Iris pigment epithelial cell (primary cell): ENCODE measurements at places on chromosomes 5 and 9.

- DNase-seq: no peak
Measured at GRCh38 chr9:36866840-36867239, 167.2 kb downstream of the PAX5 start.

DNA sequence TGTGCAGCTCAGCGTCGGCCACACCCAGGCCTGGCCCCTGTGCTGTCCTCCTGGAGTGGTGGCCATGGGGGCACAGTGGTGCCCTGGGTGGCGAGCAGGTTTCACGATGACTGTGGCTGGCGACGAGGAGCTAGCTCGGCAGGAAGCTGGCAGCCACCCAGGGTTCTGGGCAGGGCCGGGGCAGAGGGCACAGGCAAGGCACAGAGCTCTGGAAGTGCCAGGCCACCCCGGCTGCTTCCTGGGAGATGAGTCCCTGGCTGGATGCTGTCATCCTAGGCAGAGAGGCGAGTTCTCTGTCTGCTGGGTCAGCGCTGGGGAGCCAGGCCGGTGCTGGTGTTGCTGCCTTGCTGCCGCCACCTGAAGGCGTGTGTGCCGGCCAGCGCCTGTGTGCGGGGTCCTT, 51.7 kb downstream of the RXRA start:
- DNase-seq: no peak

GRCh38 chr5:139293202-139293506, 386 bp upstream of the MATR3 start:
- no peak for DNase-seq

DNA sequence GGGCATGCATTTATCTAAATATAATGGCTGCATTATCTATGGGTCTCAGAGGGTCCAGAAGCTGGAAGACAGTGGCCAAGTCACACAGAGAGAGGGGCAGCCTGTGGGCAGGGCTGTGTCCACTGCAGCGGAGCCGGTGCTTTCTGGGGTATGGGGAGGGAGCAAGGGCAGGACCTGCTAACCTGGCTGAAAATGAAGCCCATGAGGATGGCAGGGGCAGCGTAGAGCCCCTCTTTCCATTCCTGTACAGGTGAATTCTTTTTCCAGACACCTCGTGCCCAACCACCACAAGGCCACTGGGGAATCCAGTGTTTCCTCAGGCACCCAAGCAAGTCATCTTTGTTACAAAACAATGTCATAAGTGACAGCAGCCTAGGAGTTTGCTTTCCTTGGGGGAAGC, 305.9 kb upstream of the IRX4 start:
- no peak for DNase-seq

GRCh38 chr9:69261636-69262035, 63.4 kb upstream of the ENTREP1 start:
- no peak for DNase-seq

- DNase-seq: peak; percentile 63
Measured at GRCh38 chr9:95067897-95068296, 249.6 kb downstream of the FANCC start.

DNA sequence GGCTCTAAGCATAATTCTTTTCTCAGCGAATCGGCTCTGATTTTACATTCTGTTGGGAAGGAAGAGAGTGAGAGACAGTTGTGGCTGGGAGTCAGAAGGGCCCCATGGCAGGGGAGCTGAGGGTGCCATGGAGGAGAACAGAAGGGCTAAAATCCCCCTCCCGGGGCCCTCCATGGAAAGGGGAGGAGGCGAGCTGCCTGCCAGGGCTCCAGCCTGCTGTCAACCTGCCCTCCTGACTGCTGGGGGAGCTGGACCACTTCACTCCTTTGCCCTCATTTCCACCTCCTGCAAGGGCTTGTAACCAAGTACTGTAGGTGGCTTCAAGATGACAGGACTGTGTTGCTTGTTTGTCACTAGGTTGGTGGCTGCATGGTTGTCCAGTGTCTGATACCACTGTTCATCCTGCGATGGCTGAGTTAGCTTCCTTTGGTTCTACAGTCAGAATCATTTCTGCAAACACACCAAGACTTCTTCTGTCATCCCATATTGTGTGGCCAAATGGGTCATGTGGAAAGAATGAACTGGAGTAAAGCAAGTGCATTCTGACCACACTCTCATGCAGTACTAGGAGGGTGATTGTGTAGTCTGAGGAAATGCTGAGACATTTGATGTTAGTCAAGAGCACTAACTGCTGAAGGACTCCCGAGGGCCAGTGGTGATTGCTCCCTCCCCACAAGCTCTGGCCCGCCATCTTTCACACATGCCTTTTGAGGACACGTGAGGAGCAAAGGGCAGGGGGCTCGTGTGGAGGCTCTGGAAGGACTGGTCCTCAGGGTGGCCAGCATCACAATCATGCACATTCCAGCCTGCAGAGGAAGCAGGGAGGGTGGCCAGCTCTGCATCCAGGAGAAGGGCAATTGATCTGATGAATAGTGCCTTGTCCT, 307.2 kb downstream of the GADD45G start:
- DNase-seq: no peak

DNA sequence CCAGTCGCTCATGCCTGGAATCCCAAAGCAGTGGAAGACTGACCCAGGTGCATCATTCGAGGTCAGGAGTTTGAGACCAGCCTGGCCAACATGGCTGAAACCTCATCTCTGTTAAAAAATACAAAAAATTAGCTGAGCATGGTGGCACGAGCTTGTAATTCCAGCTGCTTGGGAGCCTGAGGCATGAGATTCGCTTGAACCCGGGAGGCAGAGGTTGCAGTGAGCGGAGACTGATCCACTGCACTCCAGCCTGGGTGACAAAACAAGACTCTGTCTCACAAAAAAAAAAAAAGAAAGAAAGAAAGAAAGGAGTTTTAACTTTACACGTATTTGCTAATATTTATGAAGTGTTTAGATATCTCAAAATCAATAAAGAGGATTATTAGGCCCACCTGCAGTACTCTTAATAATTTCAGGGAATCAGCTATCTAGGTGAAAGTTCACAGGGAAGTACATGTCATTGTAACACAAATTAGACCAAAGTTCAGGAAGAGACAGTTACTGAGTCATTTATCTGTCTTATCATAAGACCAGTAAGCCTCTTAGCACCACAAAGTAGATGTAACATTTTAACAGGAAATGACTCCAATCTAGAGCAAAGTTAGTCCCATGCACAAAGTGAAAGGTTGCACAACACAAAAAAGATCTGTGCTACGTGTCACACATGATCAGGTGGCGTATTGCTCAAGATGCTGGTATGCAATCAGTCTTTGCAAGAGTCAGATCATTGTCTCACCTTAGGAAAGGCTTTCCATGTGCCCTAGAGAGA, 34.1 kb upstream of the PLIN2 start:
- DNase-seq: peak; percentile 99

DNA sequence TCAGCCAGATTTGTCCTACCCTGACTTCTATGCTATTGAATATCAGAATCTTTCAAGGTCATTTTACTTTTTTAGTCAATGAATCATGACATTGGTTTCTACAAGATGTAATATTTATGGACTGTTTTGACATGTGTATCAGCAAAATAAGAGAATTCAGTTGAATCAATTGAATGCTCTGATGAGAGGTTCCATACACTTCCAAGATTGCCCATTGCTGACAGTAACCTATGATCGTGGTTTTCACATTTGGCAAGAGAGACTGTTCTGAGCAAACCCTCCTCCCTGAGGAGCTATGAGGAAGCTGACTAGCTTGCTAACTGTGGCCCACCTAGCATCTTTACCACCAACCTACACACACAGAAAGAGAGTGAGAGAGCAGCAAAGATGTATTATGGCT, 56.7 kb upstream of the FST start:
- DNase-seq: no peak

DNA sequence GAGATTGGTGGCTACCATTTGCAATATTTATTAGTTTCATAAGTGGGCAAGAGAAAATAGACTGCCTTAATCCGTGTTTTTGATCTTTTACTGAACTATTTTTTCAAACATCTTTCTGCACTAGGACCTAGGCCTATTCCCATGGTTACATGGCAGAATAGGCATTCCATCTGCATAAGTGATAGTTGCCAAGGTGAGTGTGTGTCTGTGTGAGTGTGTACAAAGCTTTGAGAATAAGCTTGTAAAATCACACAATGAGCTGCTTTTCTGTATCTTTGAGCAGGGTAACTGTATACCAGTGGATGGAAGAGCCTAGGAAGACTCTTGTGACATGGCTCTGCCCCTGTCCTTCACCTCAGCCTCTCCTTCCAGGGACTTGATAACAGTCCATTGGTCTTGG, 92.7 kb downstream of the SGCD start:
- DNase-seq: no peak

DNA sequence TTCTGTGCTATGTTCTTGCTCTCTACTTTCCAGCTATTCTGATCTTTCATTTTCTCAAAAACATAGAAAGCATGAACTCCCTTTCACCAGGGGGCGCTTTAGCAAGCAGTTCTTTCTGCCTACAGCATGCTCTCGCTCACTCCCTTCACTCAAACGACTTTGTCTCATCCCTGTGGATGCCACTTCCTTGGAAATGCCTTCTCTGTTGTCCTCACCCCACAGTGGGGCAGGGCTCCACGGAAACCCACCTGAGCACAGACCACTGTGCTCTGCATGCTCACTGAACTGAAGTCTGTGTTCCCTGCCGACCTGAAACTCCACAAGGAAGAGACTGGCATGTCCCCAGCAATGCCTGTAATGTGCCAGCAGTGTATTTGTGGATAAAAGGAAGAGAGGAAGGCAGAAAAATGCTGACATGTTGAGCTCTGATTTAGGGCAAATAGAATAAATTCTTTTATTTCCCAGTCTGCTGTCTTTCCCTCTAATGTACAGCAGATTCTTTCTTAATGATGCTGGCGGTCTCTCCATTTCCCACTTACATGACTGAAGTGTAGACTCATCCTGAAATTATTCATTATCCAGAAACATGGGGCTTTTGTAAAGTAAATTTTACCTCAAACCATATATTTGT, 4.9 kb upstream of the ROR2 start:
- peak; percentile 71 for DNase-seq

- no peak for DNase-seq
Measured at GRCh38 chr9:24479361-24480059, 66.2 kb downstream of the IZUMO3 start.

GRCh38 chr5:30539004-30539634, 654.4 kb upstream of the CDH6 start:
- DNase-seq: peak; percentile 51

- DNase-seq: no peak
Measured at GRCh38 chr9:14066831-14067230, 247.1 kb downstream of the NFIB start.

DNA sequence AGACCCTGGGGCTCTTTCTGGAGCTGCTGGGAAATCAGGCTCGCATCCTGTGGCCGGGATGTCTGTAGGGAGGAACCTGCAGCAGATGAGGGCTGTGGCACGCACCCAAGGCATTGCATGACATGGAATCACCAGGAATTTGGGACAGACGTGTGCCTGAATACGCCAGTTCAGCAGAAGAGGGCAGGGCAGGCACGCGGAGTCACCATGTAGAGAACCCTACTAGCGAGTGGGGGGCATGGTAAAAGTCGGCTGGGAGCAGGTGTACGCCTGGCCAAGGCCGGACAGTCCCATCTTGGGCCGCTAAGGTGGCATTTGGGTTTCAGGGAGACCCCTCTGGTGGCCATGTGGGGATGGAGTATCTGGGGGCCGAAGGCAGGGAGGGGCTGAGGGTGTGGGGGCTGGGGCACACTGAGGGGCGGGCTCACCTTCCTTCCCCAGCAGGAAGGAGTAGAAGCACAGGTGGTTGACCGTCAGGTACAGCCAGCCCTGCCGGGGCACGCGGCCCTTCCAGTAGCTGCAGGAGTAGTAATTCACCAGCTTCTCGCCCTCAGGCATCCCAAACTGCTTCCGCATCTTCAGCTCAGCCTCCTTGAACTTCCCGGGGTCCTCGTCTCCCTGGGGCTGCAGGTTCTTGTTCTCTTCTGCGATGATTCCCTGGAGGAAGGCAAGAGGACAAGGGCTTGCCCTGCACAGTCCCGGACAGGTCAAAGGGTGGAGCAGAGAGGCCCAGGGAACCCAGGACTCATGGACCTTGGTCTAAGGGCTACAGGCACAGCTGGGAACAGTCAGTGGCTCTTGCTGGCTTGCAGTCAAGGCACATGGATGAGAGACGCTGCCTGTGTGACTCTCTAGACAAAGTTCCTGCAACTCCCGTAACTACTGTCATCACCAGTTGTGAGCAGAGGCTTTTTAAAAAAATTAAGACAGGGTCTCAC, 13.5 kb downstream of the TBC1D9B start:
- DNase-seq: no peak

DNA sequence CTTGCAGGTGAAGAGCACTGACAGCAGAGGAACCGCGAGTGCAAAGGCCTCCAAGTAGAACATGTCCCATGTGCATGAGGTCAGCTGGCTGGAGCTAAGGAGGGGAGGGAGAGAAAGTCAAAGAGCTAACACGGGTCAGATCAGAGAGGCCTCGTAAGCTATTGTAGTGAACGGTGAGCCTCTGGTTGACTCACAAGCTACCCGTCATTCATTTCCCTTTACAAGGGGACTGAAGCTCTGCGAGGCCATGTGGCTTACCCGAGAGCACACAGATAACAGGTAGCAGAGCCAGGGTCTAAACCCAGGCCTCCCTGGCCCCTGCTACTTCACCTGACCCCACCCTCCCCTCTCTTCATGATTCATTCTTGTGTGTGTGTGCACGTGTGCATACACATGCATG, 152.7 kb upstream of the ADRA1B start:
- DNase-seq: peak; percentile 52

GRCh38 chr9:5651246-5651645, 22.3 kb downstream of the RIC1 start:
- DNase-seq: no peak

DNA sequence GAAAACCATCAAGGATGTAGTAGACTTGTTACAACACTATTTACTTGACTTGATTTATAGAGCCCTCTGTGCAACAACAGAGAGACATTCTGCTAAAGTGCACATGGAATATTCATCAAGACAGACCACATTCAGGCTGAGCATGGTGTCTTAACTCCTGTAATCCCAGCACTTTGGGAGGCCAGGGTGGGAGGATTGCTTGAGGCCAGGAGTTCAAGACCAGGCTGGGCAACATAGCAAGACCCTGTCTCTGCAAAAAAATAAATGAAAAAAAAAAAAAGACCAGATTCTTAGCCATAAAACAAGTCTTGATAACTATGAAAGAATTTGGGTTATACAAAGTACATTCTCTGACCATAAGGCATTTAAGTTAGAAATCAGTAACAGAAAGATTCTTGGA, 25.3 kb downstream of the DENND4C start:
- DNase-seq: no peak
